ENCODE measurements at places on chromosomes 6 and 20. TPM values are rescaled to one million over a fixed set of nuclear protein-coding genes. Genes with fewer than 3 reads are reported as not detected.

The AAR2 gene
- total RNA-seq: 37.6 TPM

The TRMT6 gene
- 43.4 TPM for total RNA-seq

The KIF6 gene
- total RNA-seq: 0.11 TPM

The OR12D3 gene
- not detected for total RNA-seq

The PDE7B gene
- total RNA-seq: 0.95 TPM

The KIAA1755 gene
- total RNA-seq: 0.13 TPM

The MACROD2 gene
- 1.4 TPM for total RNA-seq

The TPBG gene
- 47.3 TPM for total RNA-seq

The BPIFA1 gene
- not detected for total RNA-seq

The CAPN11 gene
- not detected for total RNA-seq

The OR14J1 gene
- not detected for total RNA-seq

The GPRC6A gene
- not detected for total RNA-seq

The WRNIP1 gene
- 41.2 TPM for total RNA-seq

The ELOVL5 gene
- 46.2 TPM for total RNA-seq

The TAGAP gene
- not detected for total RNA-seq

The MRAP2 gene
- 1.1 TPM for total RNA-seq

The PHACTR1 gene
- 0.06 TPM for total RNA-seq

The FERMT1 gene
- 16.7 TPM for total RNA-seq

The TFAP2C gene
- total RNA-seq: 14.9 TPM

The GRIK2 gene
- total RNA-seq: 0.21 TPM

The VEGFA gene
- total RNA-seq: 32.5 TPM

The TSPO2 gene
- total RNA-seq: not detected

The ARFGEF3 gene
- 0.57 TPM for total RNA-seq

The GSTA2 gene
- not detected for total RNA-seq

The LBP gene
- 1.3 TPM for total RNA-seq

The SIRPB1 gene
- 0.84 TPM for total RNA-seq

The LYRM4 gene
- 31.0 TPM for total RNA-seq

The TP53TG5 gene
- total RNA-seq: not detected

The ABT1 gene
- total RNA-seq: 14.3 TPM

The DLL1 gene
- 0.21 TPM for total RNA-seq

The HSPA1L gene
- 1.4 TPM for total RNA-seq

The SLC16A10 gene
- 0.08 TPM for total RNA-seq

The CLDN20 gene
- total RNA-seq: not detected

The AIF1 gene
- total RNA-seq: not detected

The DPPA5 gene
- total RNA-seq: not detected

The KIAA0408 gene
- total RNA-seq: 5.6 TPM

The TRDN gene
- total RNA-seq: not detected

The PPP1R14C gene
- 1.7 TPM for total RNA-seq

The ADTRP gene
- 0.71 TPM for total RNA-seq

The SLC12A5 gene
- 15.3 TPM for total RNA-seq

The BMP6 gene
- 18.9 TPM for total RNA-seq

The PCSK2 gene
- total RNA-seq: not detected

The FAM83D gene
- total RNA-seq: 75.0 TPM

The SLC26A8 gene
- not detected for total RNA-seq

The LY6G6C gene
- 0.42 TPM for total RNA-seq

The GPLD1 gene
- total RNA-seq: 0.93 TPM

The CDH4 gene
- total RNA-seq: 6.2 TPM

The OVOL2 gene
- 0.27 TPM for total RNA-seq

The SMLR1 gene
- total RNA-seq: not detected

The SCRT2 gene
- total RNA-seq: not detected

The TFAP2D gene
- total RNA-seq: not detected

The ECT2L gene
- total RNA-seq: not detected

The CNPY3 gene
- total RNA-seq: 46.9 TPM

The PPP1R16B gene
- total RNA-seq: 0.43 TPM

The RSPO4 gene
- not detected for total RNA-seq

The ADGRB3 gene
- total RNA-seq: not detected

The SLC22A7 gene
- not detected for total RNA-seq
